ENCODE measurements at places on chromosomes 13 and 19.

DNA sequence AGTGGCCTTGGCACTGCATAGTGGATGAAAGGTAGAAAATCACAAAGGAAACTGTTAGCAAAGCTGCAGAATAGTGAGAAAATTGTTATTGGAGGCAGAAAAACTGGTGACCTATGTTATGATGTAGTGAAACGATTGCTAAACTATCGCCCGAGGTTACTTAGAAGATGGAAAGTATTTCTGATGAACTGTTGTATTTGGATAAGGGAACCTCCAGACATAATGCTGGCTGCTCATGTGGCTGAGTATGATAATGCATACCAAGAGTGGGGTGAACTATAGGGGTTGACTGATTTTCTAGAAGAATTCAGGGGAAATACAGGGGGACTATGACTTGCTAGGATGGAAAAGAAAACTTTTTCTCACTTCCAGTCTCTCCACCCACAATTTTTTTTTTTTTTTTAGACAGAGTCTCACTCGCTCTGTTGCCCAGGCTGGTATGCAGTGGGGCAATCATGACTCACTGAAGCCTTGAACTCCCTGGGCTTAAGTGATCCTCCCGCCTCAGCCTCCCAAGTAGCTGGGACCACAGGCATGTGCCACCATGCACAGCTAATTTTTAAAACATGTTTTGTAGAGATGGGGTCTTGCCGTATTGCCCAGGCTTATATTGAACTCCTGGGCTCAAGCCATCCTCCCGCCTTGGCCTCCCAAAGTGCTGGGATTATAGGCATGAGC is 4.4 kb upstream of the EID2 start:
- peak; percentile 11 for DNase-seq

GRCh38 chr13:49373716-49374115 is 70.1 kb downstream of the CAB39L start:
- no peak for DNase-seq

DNA sequence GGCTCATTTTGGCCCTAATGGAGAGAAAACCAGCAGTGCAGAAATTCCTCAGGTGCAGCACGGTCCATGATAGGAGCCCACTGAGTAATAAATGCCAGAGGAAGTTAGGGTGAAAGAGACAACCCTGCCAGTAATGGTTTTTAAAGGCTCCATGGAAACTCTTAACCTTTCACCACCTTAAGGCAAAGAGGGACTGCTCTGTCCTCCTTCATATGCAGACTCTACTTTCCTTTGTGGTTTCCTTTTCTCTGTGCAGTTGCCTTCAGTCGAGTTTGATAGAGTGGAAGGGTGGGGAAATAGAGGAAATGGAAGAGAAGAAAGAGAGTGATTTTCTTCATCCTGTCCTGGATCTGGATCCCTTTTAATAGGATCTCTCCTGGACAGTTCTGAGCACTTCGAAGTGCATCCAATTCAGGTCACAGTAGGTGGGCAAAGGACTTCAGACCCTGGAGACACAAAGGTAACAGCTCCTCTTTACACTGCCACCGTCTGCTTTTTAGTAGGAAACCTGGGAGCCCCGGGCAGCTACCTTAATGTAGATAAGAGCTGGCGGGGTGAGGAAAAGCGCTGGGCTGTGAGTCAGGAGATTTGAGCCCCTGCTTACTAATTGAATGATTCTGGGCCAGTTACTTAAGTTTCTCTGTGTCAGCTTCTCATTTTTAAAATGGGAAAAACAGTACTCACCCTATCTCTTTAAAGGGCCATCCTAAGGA is 294.8 kb downstream of the KCNRG start:
- DNase-seq, result no peak

DNA sequence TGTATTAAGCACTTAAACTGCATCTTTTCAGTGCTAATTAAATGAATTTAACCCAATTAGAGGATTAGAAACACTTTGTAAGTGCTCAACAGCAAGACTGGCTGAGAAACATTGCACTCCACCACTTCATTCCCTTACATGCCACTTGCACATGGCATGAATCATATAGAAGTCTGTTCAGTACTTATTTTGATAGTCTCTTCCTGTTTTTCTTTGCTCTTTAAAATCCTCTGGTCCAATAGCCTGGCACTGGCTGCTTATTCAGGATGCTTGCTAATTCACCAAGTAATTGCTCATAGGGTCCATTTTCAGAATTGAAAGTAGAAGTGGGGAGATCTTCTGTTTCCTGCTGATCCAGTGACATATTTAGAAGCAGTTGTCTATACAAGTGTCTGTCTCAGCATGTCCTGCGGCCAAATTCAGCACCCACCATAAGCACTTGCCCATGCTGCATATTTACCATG is 900.1 kb downstream of the PCDH9 start:
- DNase-seq, result no peak

DNA sequence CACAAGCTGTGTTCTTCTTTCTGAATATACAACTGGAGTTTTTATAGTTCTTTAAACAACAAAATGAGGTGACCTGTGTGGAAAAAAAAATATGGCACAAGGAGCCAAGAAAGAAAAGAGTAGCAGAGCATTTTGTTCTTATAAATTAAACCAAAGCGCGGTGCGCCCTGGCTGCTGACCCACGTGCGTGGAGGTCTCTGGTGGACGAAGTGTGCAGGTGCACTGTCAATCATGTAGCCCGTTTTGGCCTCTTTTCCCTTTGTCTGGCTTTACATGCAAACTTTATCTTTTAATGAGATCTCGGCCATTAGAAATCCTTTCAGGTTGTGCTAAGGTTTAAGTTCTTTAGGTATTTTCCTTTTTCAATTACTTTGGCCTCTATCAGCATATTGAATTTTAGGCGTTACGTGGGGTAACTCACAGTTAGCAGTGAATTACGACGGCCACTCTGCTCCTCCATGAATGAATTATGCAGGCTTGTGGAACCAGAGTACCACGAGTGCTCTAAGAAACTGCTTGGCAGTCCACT is 443.9 kb upstream of the SLC10A2 start:
- no peak for DNase-seq

- no peak for DNase-seq
Observed at GRCh38 chr13:40087091-40088002, 431.9 kb downstream of the COG6 start.

GRCh38 chr13:25037057-25037813 is 58.7 kb upstream of the PABPC3 start:
- peak; percentile 49 for DNase-seq

- DNase-seq, result peak; percentile 68
Observed at GRCh38 chr13:79541426-79542049, 60.6 kb downstream of the NDFIP2 start.

GRCh38 chr13:49238621-49239020 is 9.1 kb upstream of the CDADC1 start:
- no peak for DNase-seq

DNA sequence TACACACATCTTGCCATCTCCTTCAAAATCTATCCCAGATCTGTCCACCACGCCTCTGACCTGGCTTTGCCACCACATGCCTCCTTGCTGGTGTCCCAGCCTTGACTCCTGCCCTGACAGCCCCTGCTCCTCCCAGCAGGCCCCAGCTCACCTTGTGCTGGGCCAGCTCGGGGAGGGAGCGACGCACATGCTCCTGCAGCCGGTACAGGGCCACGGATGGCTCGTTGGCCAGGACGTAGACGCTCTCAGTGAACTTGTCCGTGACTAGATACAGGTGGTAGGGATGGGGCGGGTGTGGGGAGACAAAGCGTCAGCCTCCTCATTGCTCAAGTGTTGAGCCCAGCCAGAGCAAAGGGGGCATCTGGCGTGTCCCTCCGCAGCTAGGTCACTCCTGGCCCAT is 5.2 kb downstream of the BORCS8 start:
- no peak for DNase-seq

GRCh38 chr13:110398564-110399507 is 91.8 kb downstream of the COL4A2 start:
- no peak for DNase-seq

DNA sequence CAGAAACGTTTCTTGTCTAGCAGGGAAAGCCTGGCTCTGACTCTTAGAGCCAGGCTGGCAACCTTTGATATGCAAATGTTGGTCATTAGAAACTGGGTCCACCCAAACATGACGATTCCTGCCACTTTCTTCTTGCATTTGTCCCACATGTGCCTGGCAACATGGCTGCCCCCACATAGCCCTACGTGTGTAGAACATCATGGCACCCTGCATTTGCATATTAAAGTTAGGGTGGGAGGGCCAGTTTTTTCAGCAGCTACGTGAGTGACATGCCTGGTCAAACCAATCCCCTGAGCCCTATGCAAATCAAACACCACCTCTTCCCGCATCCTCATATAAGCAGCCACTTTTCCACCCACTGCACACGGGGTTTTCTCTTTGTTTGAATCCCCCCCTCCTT is 95.0 kb downstream of the LIG4 start:
- DNase-seq, result no peak

GRCh38 chr13:99626461-99627082 is 125.3 kb downstream of the TM9SF2 start:
- no peak for DNase-seq

- no peak for DNase-seq
Observed at GRCh38 chr13:21059641-21060337, 1.6 kb downstream of the LATS2 start.

- no peak for DNase-seq
Observed at GRCh38 chr19:50551034-50551714, 17.1 kb downstream of the LRRC4B start.
